Stimulated activated CD8-positive, alpha-beta memory T cell treated with anti-CD3 and anti-CD28 coated beads, Interleukin-7, amount 100 ng/mL, for 1 hour (primary cell): ENCODE measurements at places on chromosomes 12 and 14.

DNA sequence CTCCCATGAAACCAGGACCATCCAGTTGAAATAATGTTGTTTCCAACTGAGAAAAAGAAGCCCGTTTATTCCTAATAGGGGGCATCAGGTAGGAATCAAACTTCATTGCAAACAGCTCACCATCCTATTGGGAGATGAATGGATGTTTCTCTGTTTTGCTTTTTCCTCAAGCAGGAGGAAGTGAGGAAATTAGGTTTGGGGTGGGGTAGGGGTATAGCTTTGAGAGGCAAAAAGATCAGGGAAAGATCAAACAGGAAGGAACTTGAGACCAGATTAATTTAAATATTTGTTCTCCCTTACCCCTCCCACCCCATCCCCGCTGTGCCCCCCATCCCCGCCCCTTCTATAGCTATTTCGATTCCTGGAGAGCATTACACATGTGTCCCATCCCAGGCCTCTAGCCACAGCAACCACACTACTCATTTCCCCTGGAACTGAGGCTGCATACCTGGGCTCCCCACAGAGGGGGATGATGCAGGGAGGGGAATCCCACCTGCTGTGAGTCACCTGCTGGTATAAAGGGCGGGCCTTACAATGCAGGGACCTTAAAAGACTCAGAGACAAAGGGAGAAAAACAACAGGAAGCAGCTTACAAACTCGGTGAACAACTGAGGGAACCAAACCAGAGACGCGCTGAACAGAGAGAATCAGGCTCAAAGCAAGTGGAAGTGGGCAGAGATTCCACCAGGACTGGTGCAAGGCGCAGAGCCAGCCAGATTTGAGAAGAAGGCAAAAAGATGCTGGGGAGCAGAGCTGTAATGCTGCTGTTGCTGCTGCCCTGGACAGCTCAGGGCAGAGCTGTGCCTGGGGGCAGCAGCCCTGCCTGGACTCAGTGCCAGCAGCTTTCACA, at the start of gene IL23A:
TSS of gene IL23A (plus strand) at position 577 of the 850 bp plus-strand sequence. CDS start at position 738, 161 bp downstream.
- peak; percentile 54 for DNase-seq

- DNase-seq: no peak
Observed at GRCh38 chr12:107660861-107661415, 24.7 kb upstream of the PWP1 start.

DNA sequence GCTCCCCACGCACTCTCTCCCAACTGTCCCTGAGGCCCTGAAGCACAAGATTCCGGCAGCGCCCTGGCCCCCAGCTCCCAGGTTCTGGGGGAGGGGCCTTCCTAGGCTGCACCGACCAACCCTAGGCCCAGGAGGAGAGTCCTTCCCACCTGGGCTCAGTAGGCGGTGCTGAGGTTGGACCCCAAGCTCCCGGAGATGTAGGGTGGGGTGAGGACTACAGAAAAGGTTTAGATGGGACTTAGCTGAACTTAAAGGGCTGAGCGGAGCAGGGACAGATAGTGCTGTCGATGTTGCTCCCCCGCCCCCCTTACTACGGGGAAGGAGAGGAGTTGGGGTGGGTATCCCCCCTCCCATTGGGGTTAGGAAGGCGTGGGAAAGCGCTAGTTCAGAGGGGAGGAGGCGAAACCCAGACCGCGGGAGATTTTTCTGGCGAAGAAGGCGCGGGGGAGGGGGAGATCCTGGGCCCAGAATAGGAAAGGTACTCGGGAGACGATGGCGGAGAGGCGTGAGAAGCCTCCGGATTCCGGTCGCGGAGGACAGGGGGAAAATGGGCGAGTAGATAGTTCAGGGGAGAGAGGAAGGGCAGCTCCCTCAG, 4.2 kb upstream of the BAZ2A start:
- no peak for DNase-seq

- DNase-seq: no peak
Observed at GRCh38 chr12:92608151-92609091, 94.4 kb upstream of the PLEKHG7 start.

GRCh38 chr12:29131539-29131938, 17.5 kb upstream of the FAR2 start:
- no peak for DNase-seq
